ENCODE measurements at places on chromosomes 12 and 14.

- no peak for DNase-seq
Observed at GRCh38 chr14:104184911-104185499, 46.6 kb downstream of the KIF26A start.

DNA sequence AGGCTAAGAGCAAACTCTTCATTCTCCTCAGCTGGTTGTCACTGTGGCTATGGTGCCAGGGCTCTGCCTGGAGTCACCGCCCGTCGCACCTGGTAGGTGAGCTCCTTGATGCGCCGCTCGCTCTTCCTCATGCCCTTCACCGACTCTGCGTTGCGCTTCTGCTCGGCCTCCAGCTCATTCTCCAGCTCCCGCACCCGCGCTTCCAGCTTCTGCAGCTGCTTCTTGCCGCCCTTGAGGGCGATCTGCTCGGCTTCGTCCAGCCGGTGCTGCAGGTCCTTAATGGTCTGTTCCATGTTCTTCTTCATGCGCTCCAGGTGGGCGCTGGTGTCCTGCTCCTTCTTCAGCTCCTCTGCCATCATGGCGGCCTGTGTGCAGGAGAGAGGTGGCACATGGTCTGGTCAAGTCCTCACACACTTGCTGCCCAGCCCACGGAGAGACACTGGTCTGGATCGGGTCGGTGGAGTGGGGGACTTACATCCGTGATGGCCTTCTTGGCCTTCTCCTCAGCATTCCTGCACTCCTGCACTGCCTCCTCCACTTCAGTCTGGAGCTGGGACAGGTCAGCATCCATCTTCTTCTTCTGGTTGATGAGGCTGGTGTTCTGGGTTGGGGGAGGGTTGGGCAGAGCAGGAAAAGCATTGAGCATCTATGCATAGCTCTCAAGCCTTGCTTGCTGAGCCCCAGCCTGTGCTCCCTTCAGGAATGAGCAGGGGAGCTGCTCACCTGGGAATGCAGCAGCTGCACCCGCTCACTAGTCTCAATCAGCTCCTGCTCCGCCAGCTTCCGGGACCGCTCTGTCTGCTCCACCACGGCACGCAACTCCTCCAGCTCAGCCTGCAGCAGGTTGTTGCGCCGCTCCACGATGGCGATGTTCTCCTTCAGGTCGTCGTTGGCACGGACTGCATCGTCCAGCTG lies 7.1 kb upstream of the MYH6 start:
- no peak for DNase-seq

- peak; percentile 30 for DNase-seq
Observed at GRCh38 chr14:62189698-62190097, 427.5 kb downstream of the SNAPC1 start.

GRCh38 chr12:115964626-115965025 lies 312.9 kb downstream of the MED13L start:
- DNase-seq: no peak

DNA sequence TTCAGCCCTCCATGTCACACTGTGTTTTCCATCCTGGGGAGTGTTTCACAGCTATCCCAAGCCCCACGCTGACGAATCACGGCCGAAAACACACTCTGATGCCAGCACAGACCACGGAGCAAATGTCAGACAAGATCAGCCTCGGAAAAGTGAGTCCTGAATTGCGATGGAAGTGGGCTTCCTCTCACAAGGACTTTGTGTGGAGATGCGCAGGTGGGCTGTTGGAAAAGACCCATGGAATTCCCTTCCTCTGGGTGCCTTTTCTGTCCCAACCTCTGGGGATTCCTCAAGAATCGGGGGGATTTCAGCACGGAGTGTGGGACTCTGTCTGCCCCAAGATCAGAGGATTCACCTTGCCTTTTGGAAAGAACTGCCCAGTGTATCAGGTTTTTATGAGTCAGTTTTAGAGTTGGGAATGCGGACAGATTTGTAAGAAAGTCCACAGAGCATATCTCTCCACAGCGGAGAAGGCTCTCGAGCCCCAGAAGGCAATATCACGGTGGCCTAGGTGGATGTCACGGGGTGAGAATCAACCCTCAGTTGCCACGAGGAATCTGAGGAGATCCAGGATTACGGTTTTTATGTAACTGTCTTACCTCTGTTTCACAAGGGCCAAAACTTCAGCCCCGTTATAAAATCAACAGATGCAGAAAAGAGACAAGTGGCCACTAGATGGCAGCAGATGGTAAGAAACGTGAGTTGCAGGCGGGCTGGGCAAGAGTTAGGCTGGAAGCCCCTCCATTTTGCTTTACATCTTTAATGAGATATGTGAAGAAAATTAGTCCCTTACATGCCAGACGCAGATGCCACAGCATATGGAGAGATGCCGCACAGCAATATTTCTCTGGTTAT lies 201.9 kb downstream of the DAD1 start:
- DNase-seq: peak; percentile 52

- no peak for DNase-seq
Observed at GRCh38 chr14:27608377-27608776, 1010.5 kb upstream of the NOVA1 start.

DNA sequence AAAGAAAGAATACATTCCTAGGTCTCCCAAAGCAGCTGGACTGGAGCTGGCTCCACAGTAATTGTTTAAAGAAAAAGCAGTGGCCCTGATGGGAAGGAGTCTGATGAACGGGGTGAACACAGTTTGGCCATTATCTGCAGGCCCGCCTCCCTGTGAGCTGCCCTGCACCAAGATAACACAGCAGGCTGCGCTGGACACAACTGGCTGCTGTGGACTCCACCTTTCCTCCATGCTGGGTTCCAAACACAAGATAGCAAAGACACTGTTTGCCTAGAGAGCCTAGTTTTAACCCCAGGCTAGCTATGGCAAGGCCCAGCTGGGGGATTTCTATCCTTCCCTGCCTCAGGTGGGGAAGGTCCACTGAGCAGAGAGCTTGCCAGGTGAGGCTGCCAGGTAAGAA lies 34.6 kb downstream of the ZFP36L1 start:
- no peak for DNase-seq

DNA sequence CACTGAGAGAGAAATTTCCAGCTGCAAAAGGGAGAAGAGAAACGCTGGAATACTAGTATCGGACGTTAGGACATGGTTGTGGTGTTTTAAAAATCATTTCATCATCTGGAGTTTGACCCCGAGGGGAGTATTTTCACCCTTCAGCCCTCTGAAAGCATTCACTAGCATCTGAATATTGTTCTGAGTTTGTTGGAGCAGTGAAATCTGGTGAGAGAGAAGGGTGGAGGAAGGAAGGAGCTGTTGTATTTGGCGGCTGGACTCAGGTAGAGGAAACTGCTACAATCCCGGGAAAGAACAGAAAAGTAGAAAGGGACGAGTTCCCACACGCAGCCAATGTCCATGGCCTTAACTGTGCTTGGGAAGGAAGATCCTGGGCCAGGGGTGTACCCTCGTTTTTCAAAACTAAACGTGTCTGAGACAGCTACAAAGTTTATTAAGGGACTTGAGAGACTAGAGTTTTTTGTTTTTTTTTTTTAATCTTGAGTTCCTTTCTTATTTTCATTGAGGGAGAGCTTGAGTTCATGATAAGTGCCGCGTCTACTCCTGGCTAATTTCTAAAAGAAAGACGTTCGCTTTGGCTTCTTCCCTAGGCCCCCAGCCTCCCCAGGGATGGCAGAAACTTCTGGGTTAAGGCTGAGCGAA lies 896 bp upstream of the CDKN1B start:
- no peak for DNase-seq

DNA sequence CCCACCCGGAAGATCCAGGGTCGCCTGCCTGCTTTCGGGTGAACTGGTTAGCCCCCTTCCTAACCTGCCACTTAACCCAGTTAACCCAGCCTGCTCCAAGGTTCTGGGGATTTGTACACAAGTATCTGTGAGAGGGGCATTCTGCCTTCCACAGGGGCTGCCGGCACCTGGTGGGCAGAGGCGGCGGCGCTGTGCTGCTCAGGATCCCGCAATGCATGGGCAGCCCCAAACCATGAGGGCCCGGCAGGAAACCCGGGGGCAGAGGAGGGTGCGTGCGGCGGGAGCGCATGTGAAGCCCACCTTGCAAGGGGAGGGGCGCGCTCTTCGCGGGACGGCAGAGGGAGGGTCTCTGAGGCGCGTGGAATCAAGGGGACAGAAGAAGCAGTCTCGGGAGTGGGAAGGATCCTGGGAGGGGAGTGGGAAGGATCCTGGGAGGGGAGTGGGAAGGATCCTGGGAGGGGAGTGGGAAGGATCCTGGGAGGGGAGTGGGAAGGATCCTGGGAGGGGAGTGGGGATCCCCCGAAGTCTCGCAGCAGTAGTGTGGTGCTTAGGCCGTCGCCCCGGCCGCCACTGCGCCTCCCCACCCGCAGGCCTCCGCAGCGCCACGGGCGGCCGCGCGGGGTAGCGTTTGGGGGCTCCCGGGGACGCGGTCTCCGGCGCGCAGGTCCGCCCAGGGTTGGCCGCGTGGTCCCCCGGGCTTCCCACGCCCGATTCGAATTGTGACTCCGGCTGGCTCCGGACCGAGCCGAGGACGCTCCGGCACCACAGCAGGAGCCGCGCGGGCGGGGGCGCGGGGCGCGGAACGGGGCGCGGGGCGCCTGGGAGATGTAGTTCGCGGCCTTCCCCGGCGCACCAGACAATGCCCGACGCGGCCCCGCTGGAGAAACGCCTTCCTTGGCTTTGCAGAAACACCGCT lies 4.9 kb upstream of the MTA1 start:
- peak; percentile 34 for DNase-seq

GRCh38 chr14:59464486-59465315 lies 479 bp downstream of the GPR135 start:
- DNase-seq: no peak

- DNase-seq: no peak
Observed at GRCh38 chr12:20063116-20063515, 305.2 kb upstream of the PDE3A start.

DNA sequence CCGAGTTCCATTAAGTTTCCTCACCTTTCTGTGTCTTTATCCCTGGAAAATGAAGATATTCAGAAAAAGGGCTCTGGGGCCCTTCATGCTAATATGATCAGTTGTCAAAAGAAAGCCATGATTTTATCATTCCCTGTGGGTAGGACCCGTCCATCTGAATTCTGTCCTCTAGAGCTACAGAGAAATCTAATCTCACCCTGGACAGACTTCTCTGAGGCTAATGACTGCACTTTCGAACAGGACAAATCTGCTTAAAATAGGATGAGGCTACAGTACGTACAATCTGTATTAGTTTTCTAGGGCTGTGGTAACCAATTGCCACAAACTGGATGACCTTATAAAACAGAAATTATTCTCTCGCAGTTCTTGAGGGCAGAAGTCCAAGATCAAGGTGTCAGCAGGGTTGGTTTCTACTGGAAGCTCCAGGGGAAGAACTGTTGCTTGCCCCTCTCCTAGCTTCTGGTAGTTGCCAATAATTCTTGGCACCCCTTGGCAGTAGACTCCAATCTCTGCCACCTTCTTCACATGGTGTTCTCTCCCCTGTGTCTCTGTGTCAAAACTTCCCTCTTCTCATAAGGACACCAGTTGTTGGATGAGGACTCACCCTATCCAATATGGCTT lies 1.3 kb downstream of the AK7 start:
- DNase-seq: no peak

DNA sequence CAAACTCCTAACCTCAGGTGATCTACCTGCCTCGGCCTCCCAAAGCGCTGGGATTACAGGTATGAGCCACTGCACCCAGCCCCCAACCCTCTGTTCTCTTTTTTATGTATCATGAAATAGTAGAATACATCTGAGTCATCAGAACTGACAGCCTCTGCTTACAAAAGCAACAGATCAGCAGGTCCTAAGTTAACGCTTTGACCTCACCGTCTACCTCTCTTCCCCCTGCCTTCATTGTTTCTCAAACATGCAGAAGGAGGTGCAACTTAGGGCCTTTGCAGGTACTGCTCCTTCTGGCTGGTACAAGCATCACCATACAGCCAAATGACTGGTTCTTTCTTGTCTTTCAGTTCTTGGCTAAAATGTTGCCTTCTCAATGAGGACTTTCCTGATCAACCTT lies 249.2 kb downstream of the PAWR start:
- no peak for DNase-seq

DNA sequence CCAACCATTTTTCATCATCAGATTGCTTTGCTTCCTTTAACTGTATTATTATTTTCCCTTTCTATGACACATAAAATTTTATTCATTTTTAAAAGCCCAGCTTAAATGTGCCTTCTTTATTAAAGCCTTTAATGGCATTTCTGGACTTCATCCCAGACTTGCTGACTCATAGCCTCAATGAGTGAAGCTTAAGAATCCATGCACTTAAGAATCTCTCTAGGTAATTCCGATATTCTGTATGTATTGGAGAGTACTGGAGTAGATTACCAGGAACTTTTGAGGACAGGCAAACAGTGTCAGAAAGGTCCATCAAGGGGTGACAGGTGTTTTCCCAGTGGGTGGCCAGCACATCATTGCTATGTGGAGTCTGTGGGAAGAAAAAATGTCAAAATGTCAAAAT lies 107.9 kb downstream of the PTPRQ start:
- peak; percentile 94 for DNase-seq

- DNase-seq: no peak
Observed at GRCh38 chr14:92223025-92223424, 99.9 kb upstream of the SLC24A4 start.

DNA sequence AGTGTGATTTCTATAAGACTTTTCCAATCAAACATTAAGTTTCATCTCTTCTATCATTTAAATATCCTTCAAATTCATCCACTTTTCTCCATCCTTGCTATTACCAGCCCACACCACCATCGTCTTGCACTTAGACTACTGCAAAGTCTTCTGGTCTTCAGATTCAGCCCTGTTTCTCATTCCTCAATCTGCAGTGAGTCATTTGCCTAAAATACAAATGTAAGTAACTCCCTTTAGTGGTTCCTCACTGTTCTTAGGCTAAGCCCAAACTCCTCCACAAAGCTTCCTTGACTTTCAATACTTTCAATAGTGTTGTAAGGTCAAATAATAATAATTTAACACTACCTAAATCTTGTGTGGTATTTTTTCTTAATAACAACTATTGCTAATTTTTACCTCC lies 83.3 kb downstream of the PLEKHG7 start:
- DNase-seq: peak; percentile 16

GRCh38 chr12:65608319-65608916 lies 215.9 kb upstream of the HMGA2 start:
- no peak for DNase-seq

GRCh38 chr14:45891417-45892080 lies 638.5 kb upstream of the MIS18BP1 start:
- no peak for DNase-seq

GRCh38 chr12:107362960-107363359 lies 269.6 kb upstream of the CRY1 start:
- DNase-seq: no peak

GRCh38 chr12:108214486-108214885 lies 85.4 kb downstream of the WSCD2 start:
- DNase-seq: no peak

GRCh38 chr14:55645145-55645544 lies 65.1 kb downstream of the KTN1 start:
- no peak for DNase-seq

DNA sequence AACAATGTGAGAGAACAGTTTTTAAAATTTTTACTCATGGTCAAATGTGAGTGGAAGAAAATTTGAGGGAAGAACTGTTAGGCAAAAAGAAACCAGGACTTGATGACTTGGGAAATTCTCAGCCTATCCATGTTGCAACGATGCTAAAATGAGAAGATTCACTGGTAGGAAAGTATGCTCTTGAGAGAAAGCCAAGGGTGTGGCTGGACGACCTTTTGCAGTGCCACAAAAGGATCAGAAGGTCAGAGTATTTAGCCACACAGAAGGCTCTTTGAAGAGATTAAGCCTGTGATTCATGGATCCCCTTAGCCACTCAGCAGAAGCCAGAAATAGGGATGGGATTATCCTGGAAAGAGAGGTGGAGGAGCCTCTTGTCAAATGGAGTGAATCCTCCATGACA lies 336.8 kb downstream of the LRIG3 start:
- DNase-seq: no peak

Data from fibroblast of the conjunctiva (primary cell).